ENCODE measurements at places on chromosomes 2 and 18. TPM values are rescaled to one million over a fixed set of nuclear protein-coding genes. Genes with fewer than 3 reads are reported as not detected.

DNA sequence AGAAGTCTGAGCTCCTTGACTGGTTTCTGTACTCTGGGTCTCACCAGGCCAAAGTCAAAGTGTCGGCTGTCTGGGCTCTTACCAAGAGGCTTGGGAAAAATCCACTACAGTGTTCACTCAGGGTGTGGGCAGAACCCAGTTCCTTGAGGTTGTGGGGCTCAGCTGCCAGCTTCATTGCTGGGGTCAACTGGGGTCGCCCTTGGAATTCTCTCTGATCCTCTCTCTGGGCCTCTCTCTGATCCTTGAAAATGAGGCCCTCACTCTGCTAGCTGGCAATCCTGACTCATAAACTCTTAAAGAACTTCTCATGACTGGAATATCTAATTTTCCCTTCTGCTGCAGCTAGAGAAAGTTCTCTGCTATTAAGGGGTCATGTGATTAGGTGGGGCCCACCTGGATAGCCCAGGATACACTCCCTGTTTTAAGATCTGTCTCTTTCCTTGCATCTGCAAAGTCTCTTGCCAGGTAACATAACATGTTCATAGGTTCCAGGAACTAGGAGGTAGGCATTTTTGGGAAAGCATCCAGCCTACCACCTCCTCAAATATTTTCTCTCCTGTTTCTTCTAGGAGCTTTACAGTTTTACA is 66.3 kb downstream of the SP110 start:
- no peaks in the 10 kb centered on the region for H3K36me3 ChIP-seq
- H3K27ac ChIP-seq = no peak overlapping the region
- no peak overlapping the region for H3K4me3 ChIP-seq
- H3K4me1 ChIP-seq = no peaks in the 10 kb centered on the region
- peak; percentile 33 for DNase-seq

- DNase-seq = peak; percentile 90
- H3K27me3 ChIP-seq = no peaks in the 10 kb centered on the region
- H3K27ac ChIP-seq = peak overlapping the region; percentile 92
- H3K4me3 ChIP-seq = no peak overlapping the region
- peaks cover 85% of the 10 kb centered on the region for H3K4me1 ChIP-seq
These were observed 38.2 kb downstream of the EFEMP1 start for GRCh38 chr2:55885127-55885943.

Gene NXPH2
- total RNA-seq = not detected

DNA sequence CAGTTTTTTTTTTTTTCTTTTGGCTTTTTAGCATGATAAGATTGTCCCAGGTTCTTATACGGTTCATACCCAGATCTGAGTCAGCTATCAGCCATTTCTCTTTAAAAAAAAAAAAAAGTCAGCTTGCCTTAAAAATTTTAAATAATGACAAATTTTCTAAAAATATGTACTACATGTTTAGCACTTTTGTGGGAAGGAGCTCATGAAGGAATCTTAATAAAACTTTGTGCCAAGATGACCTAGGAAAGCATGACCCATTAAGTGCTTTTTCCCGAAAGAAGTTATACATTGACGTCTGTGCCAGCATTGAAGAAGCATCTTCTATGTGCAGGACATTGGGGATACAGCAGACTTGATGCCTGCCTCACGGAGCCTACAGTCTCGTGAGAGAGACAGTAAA is 4.5 kb upstream of the RBMS1 start:
- no peak overlapping the region for H3K4me3 ChIP-seq
- no peaks in the 10 kb centered on the region for H3K36me3 ChIP-seq
- no peaks in the 10 kb centered on the region for H3K27me3 ChIP-seq
- no peak overlapping the region for H3K27ac ChIP-seq
- H3K4me1 ChIP-seq = 0 out of 2 replicates have a peak, but pooled peaks cover 9% of the 10 kb centered on the region

DNA sequence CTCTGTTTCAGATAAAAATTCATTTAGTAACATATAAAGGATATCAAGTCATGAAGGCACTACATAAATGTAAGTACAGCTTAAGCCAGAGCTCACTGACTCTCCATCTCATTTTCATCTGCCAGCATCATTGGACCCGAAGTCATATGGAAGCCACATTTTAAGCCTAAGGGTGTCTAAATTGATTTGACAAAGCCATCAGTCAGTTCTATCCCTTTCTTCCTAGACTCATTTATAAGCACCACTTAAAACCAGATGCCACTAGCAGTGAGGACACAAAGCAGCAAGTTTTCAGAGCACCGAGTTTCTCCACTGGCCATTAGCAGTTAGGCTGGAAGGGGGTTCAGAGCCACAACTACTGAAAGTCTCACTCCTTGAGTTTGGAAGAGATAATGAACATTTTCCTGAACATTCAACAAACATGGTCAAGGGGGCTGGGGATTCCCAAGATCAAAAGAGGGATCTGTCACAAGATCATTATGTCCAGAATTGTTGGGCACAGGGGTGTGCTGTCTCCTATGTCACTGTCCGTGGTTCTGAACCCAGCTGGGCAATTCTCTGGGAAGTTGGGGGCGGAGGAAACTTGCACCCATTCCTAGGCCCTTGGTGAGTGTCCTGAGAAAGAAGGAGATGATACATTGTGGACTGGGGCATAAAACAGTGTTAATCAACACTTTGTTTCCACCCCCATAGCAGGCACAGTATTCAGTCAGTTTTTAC is 158.5 kb upstream of the LMAN1 start:
- H3K27me3 ChIP-seq = peaks cover 9% of the 10 kb centered on the region

Gene ACTG2
- total RNA-seq = not detected

GRCh38 chr2:36013064-36013463 is 342.5 kb upstream of the CRIM1 start:
- H3K27me3 ChIP-seq = 0 out of 2 replicates have a peak, but pooled peaks cover 4% of the 10 kb centered on the region
- H3K4me1 ChIP-seq = no peaks in the 10 kb centered on the region
- H3K36me3 ChIP-seq = no peaks in the 10 kb centered on the region
- H3K27ac ChIP-seq = no peak overlapping the region
- H3K4me3 ChIP-seq = no peak overlapping the region
- DNase-seq = no peak

DNA sequence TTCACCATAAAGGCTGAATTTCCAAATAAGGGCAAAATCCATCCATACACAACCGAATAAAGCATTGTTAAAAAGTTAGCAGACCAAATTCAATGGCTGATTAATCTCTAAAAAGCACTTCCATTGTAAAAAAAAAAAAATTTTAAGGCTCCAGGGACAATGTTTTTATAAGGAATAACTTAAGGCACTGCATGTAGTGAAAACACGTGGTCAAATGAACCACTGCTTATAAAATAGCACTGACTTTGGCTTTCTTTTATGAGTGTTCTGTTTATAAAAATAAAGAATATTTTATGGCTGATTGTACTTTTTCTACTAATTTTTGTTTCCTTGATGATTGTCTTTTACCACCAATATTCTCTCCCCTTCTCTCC is 409.3 kb upstream of the KCNH7 start:
- no peaks in the 10 kb centered on the region for H3K27me3 ChIP-seq
- DNase-seq = no peak
- no peaks in the 10 kb centered on the region for H3K36me3 ChIP-seq
- H3K4me1 ChIP-seq = no peaks in the 10 kb centered on the region
- no peak overlapping the region for H3K4me3 ChIP-seq
- H3K27ac ChIP-seq = no peak overlapping the region

Gene ZNF396
- total RNA-seq = 0.13 TPM

- no peak for DNase-seq
- no peaks in the 10 kb centered on the region for H3K36me3 ChIP-seq
- no peak overlapping the region for H3K27ac ChIP-seq
- no peak overlapping the region for H3K4me3 ChIP-seq
- no peaks in the 10 kb centered on the region for H3K27me3 ChIP-seq
These were observed 1624.2 kb downstream of the SUCLG1 start for GRCh38 chr2:82834893-82835292.

Gene CRYGD
- not detected for total RNA-seq

All from GM23248 (cell line).